NCI-H446 treated with DMSO at 0.1 percent for 48 hours (cell line): ENCODE measurements at places on chromosomes 2 and 18.
A peak's percentile ranks its signal among the peaks of the same experiment; 100 is the strongest.

- DNase-seq: no peak
These were observed 2.8 kb downstream of the CAPN10 start for GRCh38 chr2:240589375-240589774.

DNA sequence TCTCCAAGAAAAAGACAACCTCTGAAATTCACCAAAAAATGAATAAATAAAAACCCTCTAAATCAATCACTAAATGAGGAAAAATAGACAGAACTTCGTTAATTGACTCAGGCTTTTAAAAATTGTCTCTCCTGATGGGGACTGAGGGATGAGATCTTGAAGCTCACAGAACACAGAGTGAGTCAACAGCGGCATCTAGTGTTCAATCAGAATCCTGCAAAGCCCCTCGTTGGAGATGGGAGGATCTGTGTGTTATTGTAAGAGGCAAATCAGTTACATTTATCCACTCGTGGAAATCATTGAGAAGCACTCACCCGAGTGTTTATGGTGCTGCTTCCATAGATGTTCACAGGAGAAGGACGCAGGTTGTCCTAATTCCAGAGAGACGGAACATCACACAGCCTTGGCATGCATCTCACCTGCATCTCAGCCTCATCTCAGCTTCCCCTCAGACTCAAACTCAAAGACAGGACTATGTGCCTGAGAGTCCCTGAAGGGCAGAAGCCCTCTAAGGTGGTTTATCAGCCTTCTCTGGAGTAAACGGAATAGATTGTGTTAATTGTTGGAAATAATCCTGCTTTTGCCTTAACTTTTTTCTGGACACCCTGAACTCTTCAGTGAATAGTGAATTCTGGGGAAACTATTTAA, 82.0 kb downstream of the MREG start:
- peak; percentile 19 for DNase-seq

- DNase-seq: no peak
These were observed 63.0 kb downstream of the DYSF start for GRCh38 chr2:71516253-71516888.

DNA sequence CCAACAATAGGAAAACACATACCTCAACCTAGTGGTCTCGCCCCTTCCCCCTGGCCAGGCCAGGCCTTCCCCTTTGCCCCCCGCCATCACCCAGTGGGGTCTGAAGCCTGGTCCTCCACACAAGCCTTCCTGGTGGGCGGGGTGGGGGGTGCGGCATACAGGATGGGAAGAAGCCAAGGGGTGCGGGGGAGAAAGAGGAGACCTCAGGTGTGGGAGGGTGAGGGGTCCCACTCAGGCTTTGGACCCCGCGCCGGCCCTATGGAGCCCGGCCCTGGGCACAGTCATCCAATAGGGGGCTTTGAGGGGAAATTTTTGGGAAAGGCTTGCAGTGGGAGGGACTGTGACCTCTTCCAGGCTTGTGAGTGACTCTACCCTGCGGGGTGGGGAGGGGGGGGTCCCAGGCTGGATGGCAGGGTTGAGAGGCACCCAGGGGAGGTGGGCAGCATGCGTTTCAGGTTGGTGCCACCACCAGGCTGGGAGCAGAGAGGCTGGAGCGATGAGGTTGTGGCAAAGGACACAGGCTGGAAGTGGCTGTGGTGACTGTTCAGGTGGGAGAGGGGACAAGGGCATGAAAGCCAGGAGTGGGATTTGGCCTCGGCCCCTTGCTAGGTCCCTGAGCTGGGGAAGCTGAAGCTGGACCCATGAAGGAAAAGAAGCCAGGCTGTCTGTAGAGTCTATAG, 1.3 kb downstream of the SLC66A3 start:
- no peak for DNase-seq

- no peak for DNase-seq
These were observed 51.5 kb downstream of the UGP2 start for GRCh38 chr2:63893163-63893562.

DNA sequence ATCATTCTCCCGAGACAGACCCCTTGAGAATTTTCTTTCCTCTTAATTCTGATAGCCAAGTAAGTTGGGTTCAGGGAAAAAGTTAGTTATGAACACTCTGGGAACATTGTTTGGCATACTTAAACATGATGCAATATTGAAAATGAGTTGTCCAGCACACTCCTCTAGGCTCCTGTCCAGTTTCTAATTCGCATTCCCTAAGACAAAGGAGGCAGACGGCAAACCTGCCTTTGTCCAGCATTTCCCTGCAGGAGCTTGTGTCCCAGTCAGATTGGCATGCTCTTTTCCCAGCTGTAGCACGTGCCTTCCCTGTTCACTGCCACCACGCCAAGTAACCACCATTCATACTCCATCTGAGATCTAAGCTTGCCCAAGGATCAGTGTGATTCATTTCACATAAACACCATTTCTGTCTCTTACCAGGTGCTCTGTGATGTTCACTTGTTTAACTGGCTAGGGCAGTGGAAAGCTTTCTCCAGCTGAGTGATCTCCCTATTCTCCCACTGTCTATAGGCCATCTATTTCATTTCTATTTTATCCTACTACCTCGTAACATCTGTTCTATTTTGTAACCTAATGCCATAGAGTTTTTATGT, 150.0 kb upstream of the EPB41L3 start:
- DNase-seq: no peak

DNA sequence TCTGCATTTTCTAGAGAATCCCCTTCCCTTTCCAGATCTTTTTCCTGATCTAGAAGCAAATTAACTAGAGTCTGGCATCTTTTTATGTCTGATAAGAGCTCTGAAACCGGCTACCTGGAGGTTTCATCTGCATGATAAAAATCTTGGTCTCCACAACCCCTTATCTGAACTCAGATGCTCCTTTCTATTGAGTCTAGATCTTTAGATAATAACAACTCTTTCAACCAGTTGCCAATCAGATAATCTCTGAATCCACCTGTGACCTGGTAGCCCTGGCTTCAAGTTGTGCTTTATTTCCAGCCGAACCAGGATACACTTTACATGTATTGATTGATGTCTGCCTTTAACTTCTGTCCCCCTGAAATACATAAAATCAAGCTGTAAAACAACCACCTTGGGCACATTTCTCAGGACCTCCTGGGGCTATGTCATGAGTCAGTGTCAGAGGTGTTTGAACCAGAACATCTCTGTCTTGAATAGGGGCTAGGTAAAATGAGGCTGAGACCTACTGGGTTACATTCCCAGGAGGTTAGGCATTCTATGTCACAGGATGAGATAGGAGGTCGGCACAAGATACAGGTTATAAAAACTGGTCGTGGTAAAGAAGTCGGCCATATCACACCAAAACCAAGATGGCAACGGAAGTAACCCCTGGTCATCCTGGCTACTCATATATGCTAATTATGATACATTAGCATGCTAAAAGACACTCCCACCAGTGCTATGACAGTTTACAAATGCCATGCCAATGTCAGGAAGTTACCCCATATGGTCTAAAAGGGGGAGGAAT, 20.8 kb downstream of the RALBP1 start:
- DNase-seq: no peak

DNA sequence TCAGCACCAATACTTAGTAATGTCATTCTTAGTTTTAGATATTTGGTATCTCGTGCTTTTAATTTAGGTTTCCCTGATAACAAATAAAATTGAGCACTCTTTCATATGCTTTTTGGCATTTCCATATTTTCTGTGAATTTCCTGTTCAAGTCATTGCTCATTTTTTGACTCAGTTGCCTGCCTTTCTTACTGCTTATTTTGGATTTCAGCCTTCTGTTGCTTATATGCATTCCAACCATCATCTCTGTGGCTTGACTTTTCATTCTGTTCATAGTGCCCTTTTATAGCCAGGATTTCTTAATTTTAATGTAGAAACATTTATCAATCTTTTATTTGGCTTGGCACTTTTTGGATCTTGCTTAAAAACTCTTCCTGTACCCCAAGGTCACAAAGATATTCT, 14.5 kb upstream of the KIF3C start:
- DNase-seq: no peak

DNA sequence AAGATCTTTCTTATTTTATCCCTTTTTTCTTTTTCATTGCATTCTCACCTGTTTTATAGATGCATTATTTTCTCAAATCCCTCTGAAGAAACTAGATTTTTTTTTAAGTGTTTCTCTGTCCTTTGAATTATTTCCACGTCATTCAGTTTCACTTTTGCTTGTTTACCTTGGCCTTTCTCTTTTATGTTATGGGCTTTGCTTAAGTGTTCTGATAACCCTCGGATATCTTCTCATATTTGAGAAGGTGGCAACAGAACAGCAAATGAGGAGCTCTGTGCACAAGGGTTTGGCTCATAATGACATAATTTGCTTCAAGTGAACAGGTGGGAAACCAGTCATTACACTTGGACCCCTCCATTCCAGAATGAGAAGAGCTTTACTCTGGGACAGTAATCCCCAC, 111.9 kb downstream of the C1D start:
- DNase-seq: no peak

DNA sequence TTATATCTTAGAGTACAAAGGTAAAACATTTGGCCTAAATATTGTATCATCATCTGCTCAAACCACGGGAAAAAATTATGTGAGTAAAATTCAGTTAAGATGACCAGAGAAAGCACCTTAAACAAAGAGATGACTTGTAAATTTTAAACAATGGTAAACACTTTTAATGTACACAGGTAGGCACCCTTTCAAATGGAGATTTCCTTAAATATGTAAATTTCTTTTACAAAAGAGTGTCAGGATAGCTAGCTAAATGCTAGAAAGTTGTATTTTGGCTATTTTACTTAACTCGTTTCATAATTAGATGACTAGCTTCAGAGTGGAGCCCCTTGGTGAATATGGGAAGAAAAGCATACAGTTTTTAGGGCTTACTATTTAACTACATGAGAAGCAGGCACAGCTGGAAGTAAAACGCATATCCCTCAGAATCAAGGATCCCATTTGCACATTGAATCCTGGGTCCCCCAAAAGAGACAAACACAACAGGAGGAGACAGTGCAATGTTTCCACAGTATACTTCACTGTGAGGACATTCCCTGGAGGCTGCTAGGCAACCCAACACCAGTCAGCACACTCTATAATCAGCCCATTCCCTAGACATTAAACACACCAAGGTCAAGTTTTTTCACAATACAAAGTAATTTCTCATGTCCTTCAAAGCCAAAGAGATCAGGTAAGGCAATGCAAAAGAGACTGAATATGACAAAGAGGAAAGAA, 1154.4 kb downstream of the DPP10 start:
- no peak for DNase-seq

- no peak for DNase-seq
These were observed 303.6 kb upstream of the ID2 start for GRCh38 chr2:8378016-8378810.

DNA sequence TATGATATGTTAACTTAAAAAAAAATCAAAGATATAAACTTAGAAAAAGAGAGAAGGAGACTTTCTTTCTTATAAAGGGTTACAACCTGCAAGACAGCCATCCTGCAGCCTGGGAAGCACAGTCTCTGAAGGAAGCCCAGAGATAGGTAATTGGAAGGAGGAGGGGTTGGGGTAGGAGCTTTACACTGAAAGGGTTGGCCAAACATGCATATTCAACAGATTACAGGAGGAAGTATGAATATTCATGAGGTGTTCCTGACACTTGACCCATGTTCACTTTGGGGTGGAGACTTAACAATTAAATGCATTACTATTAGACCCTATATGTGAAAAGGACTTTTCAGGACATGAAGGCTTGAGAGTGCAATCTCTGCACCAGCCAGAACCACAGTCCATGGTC, 71.7 kb upstream of the CDH2 start:
- DNase-seq: no peak

- no peak for DNase-seq
These were observed 519.5 kb downstream of the PIK3C3 start for GRCh38 chr18:42474577-42474976.

GRCh38 chr2:108978709-108979111, 10.3 kb downstream of the EDAR start:
- DNase-seq: no peak

GRCh38 chr2:10486601-10487079, 38.5 kb upstream of the ODC1 start:
- DNase-seq: no peak

GRCh38 chr2:18136881-18137475, 258.5 kb downstream of the KCNS3 start:
- DNase-seq: peak; percentile 18

DNA sequence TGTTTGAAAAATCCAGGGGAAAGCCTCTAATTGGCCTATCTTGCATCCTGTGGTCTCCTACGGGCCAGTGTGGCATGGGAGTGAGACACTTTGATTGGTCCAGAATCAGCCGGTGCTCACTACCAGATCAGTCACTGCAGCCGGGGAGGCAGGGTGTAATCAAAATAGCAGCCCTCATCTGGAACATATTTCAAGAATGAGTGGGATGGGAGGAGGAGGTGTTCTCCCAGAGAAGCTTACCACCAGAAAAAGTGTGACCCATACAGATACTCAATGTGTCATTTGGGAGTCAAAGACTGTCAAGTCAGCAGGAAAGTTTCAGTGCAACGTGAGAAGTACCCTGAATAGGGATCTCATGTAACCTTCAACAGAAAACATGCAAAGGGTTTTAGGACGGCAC, 393.9 kb upstream of the SLC14A2 start:
- DNase-seq: no peak

- peak; percentile 15 for DNase-seq
These were observed 211.6 kb upstream of the MMADHC start for GRCh38 chr2:149799013-149799705.

- no peak for DNase-seq
These were observed 24.2 kb downstream of the SIX3 start for GRCh38 chr2:44965684-44966083.

- no peak for DNase-seq
These were observed 500.1 kb upstream of the VRK2 start for GRCh38 chr2:57546478-57546877.

GRCh38 chr18:74291472-74291770, 342 bp downstream of the CYB5A start:
- no peak for DNase-seq

DNA sequence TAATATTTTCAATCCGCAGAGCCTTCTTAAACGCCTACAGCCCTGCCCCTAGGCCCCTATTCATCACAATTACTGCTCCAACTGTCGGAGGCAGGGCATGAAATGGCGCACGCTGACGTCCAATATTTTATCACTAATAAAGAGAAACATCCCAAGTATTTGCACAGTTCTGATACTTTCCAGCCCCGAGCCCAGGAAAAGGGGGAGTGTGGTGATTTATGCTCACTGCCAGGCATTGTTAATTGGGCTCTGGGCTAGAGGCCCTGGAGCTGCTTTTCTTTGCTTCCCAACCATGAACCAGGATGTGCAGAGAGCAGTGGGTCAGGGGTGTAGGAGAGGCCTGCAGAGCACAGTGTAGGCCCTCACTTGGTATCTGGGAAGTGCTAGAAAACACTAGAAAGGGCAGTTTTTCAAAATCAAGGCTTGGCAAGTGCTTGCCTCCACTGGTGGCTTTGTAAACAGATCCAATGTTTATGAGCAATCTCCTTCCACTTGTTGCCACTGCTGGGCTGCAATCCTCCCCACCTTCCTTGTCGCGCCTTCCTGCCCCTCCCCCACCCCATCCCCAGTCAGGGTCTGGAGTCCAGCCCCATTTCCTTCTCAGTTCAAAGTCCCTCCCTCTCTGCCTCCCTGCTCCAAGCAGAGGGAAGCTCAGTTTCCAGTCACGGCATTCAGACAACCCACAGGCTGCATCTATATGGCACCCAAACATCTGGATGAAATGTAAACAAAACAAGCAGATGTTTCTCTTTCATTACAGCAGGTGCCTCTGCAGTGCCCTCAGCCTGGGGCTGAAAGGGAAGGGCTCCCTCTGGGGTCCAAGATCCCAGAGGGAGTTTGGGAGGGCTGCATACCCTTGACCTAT, 83.9 kb upstream of the PKDCC start:
- no peak for DNase-seq
